ENCODE measurements at places on chromosomes 11 and 22.

DNA sequence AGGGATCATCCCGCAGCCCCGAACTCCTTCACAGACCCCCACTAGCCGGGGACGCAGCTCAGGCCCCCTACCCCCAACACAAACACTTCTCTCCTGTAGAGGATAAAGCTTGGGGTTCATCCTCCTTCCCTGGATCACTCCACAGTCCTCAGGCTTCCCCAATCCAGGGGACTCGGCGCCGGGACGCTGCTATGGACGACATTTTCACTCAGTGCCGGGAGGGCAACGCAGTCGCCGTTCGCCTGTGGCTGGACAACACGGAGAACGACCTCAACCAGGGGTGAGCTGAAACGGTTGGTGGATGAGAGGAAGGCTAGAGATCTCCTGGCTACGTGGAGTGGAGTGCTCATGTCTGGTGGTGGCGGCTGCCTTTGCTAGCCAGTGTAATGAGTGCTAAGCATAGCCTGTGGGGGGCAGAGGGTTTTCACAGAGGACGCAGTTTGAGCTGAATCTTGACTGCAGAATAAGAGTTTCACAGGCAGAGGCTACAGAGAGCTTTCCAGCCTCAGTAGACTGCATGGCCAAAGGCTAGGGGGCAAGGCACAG, 580 bp downstream of the ILK start:
- peak; percentile 82 for DNase-seq

DNA sequence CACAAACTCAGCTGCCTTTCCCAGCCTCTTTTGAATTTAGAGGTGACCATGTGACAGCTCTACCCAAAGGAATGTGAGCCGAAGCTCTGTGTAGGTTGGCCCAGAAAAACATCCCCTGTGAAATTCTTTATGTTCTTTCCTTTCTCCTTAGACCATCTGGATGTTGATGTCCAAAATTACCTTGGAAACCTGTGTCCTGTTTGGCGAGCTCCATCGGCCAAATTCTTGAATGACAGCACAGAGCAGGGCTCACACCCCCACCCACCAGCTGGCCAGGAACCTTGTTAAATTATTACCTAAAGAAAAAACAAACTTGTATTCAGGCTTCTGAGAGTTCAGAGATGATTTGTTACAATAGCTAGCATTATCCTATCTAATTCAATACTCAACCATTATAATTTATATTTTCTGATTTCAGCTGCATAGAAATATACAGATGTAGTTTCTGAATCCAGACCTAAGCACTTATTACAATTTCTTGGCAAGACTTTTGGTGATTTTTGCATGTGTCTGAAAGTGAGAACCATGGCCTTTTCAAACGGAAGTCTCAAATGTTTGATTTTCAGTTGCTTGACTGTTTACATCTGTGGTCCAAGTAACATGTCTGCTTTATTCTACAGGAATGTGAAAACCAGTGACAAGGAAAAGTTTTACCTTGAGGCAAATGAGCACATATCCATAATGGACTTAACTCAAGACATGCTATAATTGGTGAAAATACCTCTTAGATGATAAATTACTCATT, 554.2 kb downstream of the NTM start:
- DNase-seq, result peak; percentile 45

GRCh38 chr22:50670914-50671538, 1.6 kb upstream of the SHANK3 start:
- no peak for DNase-seq

DNA sequence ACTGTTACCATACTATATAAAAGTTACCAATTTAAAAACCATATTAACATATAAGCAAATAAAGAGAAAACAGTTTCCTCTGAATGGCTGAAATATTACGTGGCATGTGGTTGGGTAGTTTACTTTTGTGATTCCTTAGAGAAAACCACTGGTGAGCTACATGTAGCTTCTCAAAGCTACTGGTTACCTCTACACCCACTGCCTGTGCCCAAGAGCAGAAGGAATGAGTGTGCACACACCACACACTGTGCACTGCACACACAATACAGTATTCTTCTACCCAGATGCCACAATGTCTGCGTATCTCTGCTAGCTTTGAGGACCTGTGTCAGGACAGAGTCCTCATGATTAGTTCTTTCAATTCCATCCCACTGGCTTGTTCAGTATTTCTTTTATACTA, 25.5 kb upstream of the YPEL1 start:
- no peak for DNase-seq

DNA sequence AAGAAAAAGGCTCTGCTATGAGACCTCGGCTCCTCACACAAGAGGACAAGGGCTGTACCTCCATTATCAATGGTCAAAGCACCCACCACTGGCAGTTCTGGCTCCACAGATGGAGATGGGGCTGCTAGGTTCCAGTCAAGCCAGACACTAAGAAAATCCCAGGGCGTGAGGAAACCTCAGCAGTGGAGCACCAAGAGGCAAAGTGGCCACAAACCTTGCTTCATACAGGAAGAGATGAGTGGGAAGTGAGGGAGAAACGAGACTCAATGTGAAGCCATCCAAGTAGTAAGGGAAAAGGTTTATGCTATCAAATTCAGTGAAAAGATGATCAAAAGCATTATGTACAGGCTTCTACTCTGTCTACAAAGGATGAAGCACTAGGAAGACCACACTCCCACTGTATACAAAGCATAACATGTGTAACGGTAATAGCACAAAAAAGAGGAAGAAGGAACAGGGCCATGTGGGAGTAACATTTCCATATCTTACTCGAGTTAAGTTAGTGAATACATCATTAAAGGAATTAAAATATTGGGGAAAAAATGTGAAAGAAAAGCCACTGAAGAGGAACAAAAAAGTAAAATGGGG, 27.0 kb downstream of the POLDIP3 start:
- DNase-seq, result no peak

- DNase-seq, result peak; percentile 40
Measured at GRCh38 chr11:9214765-9215164, 50.4 kb downstream of the DENND5A start.

GRCh38 chr11:87879118-87879517, 296.1 kb downstream of the RAB38 start:
- DNase-seq, result peak; percentile 66

GRCh38 chr11:58622344-58622743, at the start of gene CNTF:
TSS of gene CNTF (plus strand) at chr11:58622665. CDS start at chr11:58622753, 88 bp downstream.
- DNase-seq, result peak; percentile 47

GRCh38 chr22:38172832-38173640, 8.6 kb downstream of the PLA2G6 start:
- peak; percentile 49 for DNase-seq

DNA sequence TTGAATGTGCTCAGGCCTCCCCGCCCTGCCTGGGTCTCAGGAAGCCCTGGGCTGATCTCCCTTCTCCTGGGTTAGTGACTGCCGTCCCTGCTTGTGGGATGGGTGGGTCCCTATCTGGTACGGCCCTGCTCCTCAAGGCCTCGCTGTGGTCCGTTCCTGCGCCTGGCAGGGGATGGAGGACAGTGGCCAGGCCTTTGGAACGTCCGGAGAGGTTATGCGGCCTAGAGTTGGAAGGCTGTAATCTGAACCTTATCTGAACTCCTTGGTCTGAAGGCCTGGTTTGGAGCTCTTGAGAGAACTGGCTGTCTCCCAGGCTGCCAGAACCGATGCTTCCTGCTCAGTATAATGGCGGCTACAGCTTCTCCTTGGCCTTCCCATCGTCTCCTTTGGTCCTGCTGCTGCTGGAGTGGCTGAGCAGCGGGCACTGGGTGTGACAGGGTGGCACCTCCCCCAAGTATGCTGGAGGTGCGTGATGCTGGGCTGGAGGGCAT, 72.8 kb downstream of the FLI1 start:
- DNase-seq, result no peak

DNA sequence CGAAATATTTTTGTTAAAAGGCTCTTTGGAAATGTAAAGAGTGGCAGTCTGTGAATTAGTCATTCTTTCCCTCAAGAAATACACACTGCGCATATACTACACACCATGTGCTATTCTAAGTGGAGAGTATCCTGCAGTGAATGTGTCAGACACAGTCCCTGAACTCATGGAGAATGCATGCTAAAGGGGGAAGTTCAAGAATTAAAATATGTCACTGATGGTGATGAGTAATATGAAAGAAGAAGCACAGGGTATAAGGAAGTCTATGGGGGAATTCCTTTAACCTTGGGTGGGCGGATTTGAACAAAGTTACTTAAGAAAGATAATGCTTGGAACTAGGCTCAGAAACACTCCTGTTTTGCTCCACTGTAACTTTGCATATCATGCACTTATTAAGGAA, 153.0 kb downstream of the LRRC4C start:
- no peak for DNase-seq

- no peak for DNase-seq
Measured at GRCh38 chr11:105611572-105612441, 1.9 kb downstream of the GRIA4 start.

GRCh38 chr22:43451371-43452050, 39.7 kb downstream of the MPPED1 start:
- no peak for DNase-seq

- DNase-seq, result no peak
Measured at GRCh38 chr22:28670756-28671155, 8.9 kb downstream of the TTC28 start.

DNA sequence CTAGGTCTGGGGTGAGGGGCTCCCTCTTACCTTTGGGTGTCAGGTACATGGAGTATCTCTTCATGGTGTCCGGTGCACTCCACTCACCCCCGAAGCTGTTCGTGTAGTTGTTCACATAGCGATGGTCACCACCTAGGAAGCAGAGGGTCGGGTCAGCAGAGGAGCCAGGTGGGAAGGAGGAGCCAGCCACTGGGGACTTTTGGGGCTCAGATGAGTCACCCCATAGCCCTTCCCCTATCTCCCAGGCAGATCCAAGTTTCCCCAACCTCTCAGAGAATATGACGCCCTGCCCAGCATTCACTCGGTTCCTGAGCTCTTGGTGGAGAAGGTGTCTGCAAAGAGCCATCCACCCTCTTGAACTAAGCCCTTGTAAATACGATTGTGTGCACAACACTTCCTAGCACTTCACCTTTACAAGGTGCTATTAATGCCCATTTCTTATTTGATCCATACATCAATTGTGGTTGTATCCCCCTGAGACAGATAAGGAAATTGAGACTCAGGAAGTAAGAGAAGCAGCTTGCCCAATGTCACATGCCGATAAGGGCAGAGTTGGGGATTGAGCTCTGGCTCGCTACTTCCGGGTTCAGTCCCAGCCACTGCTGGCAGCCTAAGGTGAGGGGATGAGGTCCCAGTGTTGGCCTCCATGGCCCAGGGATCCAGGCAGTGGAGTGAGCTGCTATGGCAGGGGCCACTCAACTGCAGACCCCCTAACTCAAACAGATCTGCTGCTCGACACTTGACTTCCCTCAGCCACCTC, 14.8 kb downstream of the TRIM29 start:
- DNase-seq, result no peak

GRCh38 chr11:44633641-44634040, 68.2 kb downstream of the CD82 start:
- DNase-seq, result no peak

DNA sequence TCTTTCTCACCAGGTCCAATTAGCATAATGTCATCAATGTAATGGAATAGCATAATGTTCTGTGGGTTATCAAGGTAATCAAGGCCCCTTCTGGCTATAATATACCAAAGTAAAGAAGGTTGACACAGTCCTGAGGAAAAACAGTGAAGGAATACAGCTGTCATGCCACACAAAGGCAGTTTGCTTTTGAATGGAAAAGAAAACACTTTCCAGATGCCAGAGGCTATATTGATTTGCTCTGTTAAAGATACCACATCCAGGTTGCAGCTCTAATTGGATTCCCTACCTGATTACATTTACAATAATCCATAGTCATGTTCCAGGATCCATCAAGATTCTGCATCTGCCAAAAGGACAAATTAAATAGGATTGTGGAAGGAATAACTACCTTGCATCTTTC, 22.3 kb upstream of the CLPB start:
- DNase-seq, result no peak

DNA sequence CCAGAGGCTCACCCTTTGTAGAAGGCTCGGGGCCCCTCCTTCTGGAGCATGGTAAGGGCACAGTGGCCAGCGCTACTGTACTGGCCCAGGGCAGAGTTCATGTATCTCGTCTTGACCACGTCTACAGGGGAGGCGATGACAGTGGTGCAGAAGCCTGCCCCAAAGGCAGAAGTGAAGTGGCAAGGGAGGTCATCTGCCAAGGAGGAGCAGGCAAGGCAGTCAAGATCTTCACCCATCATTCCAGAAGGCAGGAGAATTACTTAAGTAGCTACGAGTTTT, 7.2 kb downstream of the UCP2 start:
- DNase-seq, result no peak

- DNase-seq, result no peak
Measured at GRCh38 chr11:108847298-108847990, 182.6 kb downstream of the DDX10 start.

DNA sequence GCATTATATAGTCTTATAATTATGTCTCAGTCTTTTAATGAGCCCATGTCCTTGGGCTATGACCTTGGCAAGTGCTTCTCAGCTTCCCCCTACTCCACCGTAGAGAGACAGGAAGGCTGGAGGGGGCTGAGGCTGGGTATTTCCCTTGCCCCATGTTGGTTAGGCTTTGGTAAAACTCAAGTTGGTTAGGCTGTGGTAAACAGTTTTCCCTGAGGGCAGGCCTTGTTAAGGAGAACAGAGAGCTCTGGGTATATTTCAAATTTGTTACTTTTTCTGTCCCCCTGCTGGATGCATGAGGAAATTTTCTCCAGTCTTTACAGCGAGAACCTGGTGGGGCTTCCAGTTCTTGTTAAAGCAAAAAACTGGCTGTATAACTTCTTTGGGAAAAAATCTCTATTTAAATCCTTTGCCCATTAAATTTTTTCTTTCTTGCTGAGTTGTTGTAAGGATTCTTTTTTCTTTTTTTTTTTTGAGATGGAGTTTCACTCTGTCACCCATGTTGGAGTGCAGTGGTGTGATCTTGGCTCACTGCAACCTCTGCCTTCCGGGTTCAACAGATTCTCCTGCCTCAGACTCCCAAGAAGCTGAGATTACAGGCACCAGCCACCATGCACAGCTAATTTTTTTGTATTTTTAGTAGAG, 12.2 kb upstream of the DCHS1 start:
- DNase-seq, result peak; percentile 60

- DNase-seq, result no peak
Measured at GRCh38 chr11:14764179-14764578, 120.6 kb downstream of the PDE3B start.

DNA sequence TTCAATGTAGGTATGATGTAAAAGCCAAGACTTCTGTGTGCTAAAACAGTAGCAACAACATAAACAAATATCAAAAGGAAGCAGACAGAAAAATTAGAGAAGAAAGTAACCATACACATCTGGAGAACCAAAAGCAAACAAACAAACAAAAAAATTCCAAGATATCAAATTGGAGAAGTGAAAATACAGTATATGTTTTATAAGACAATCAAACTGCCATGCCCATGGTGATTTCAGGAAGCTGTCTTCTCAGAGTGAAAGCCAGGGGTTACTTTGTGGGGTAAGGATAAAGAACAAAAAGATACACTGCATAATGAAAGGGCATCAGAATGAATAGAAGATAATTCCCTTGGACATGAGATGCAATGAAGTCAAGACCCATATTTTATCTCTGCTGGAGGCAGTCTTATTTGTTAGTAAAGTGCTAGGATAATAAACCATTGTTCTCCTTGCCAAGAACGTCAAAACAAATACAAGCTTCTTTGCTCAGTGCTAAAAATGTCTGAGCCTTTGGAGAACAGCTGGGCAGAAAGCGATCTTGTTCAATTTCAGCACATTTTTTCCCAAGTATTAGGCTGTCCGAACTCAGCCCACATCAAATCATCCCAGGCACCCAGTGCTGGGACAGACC, 38.1 kb upstream of the LDLRAD3 start:
- no peak for DNase-seq

GRCh38 chr11:91596111-91596510, 628.5 kb upstream of the FAT3 start:
- no peak for DNase-seq
